ENCODE measurements at places on chromosomes 1 and 21.

DNA sequence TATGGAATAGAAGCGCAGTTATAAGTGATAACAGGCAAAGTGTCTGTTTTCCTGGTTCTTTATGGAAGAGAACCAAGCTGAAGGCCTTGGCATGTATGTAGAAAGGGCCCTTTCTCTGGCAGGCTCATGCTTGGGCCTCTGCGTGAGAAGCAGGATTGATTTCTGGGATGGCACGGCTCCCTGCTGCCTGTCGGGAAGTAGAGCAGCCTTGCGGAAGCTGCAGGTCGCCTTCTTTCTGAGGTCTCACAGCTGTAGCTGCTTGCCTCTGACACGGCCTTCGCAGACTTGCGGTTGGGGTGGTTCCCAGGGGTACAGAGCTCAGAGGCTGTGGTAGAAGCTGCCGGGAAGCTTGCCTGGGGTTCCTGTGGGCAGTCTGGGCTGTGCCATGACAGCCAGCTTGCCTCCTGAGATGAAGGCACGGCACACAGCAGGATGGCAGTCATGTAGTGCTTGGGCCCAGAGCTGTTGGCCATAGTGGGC, 39.4 kb downstream of the TRAPPC10 start:
- DNase-seq, result no peak

DNA sequence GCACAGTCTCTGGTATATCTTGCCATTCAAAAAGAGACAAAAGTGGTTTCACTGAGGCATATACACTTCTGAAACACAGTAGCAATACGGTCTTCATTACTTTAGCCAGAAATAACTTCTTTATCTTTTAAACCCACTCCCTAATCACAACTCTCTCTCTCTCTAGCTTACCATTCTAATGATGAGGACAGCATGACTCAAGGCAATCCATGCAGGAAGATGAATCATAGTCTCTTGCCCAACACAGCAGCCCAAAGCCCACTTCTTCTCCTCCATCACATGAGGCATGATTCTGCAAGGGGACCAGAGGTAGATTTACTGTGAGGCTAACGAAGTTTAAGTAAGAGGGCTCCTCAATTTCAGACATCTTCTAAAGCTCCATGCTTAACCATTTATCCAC, 285.0 kb upstream of the NR5A2 start:
- no peak for DNase-seq

- no peak for DNase-seq
These were observed at the start of gene CAPN8 for GRCh38 chr1:223665592-223666312. Gene CAPN8 (minus strand): TSS chr1:223665701. CDS start chr1:223665646, 55 bp downstream.

GRCh38 chr1:248823517-248824001, 2.2 kb downstream of the SH3BP5L start:
- no peak for DNase-seq

DNA sequence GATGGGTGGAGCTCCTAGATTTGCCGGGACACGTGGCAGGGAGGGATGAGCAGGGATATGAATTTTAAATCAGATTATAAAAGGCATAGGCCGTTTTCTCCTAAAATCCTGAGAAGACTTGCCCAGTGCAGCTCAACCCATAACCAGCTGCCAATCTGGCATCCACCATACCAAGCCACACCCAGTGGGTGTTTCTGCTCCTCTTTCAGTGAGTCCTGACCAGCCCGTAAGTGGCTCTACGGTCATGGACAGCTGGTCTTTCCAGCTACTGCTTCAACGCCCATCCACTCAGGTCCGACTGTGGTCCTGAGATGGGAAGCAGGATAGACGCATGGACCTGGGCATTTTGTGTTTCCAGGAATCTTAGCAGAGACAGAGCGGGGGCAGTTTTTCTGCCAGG, 107.2 kb downstream of the LAMC2 start:
- DNase-seq, result no peak

DNA sequence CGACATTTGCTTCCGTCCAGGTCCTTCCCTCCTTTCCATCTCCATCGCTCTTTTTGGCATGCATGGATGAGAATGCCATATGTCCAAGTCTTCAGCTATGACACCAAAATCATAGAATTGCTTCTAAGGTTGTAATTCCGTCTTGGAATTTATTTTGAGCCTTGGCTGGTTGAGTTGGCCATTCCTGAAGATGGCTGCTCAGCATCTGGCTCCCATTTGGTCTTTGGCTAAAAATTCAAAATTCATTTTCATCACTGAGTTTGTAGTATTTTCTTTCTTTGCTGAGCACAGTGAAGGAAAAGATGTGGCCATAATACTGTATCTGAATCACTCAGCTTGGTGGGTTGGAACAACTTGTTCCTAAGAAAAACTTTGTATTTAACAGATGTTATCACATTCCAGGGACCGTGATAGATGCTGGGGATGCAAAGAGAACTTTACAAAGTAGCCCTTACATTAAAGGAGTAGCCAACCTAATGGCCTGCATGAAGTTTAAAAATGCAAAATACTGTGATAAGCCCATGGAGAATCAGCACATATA, 15.6 kb downstream of the JUN start:
- no peak for DNase-seq

GRCh38 chr1:22216210-22216883, 73.5 kb upstream of the WNT4 start:
- DNase-seq, result no peak

DNA sequence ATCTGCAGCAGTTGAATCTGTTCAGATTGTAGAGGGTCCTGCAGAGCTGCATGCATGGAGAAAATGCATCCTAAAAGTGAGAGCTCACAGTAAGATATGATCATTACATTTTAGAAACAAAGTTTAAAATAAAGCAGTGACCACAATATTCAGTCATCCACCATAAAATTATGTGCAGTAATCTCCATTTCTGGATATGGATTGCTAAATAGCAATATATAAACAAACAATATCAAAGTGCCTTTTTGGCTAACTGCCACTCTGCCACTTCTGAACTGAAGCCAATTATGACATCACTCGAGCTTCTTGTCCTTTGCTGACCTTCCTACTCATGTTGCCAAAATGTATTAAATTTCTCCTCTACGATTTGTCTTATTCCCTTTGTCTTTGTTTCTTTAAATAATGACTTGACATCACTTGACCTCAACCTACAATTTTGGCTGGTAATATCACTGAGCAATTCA, 262.0 kb upstream of the CXADR start:
- no peak for DNase-seq

- DNase-seq, result no peak
These were observed 46.2 kb upstream of the SLC44A3 start for GRCh38 chr1:94773931-94774422.

- DNase-seq, result no peak
These were observed 19.0 kb downstream of the KIAA0040 start for GRCh38 chr1:175173531-175173930.

DNA sequence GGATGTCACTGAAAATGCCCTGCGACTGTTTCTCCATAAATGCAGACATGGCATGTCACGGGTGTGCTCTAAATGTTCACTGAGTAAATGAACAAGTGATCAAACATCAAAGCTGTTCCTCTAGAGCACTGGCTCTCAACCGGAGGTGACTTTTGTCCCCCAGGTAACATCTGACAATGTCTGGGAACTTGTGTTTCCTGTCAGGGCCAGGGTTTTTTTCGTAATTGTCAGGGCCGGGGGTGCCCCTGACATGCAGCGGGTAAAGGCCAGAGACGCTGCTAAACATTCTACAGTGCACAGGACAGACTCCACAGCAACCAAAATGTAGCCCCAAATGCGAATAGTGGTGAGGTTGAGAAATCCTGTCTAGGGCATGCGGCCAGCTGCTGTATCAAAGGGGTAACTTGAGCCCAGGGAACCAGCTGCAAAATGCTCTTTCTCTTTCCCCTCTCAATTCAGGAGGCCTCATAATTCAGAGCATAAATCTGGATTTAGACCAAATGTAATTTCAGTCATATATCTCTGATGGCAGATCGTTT, 2.0 kb downstream of the ALDH4A1 start:
- DNase-seq, result no peak

DNA sequence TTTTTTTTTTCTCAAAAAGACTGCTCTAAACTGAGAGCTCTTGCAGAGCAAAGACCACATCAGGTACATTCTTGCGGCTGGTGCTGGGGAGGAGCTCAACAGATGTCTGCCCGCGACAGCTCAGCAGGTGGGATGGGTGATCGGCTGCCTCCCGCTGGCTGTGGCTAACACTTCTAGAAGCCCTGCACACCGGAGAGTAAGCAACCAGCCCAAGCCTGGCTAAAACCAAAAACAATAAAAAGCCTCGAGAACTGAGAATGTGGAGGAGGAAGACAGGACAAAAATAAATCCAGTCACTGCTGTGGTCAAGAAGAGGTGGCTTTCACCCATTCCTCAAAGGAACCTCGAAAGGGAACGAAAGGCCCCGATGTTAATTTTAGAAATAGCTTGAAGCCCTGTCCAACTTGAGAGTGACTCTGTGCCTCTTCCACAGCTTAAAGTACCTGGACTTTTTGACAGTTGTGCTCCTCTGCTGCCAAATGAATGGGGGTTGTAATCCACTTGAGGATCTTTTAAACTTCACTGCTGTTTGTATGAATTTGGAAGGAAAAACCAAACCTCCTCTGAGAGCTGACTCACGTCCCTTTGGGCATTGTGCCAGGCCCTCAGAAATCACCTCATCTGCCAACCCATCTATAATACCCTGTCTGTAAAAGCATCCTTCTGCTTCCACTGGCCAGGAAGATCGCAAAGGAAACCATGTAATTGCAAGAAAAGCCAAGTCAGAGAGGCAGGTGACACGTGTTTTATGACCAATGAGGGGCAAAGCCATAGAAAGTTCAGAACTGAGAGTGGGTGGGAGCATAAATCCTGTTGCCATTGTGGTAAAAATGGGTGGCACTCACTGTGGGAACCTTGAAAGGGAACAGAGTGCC, 78.6 kb downstream of the KCNN3 start:
- DNase-seq, result no peak

DNA sequence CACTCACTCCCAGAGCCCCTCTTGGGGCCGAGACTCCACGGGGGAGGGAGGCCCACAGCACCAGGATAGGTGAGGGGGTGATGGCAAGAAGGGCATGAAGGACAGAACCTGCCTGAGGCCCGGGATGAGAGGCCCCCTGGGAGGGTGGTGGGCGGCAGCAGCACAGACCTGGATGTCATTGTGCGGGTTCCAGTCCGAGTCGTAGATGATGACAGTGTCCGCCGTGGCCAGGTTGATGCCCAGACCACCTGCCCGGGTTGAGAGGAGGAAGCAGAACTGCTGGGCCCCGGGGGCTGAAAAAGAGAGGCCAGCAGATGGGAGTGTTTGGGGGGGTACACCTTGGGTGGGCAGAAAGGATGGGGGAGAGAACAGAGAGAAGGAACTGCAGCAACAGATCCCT, 50.1 kb downstream of the CHD5 start:
- no peak for DNase-seq

GRCh38 chr1:179124873-179125272, 43.0 kb downstream of the TOR3A start:
- DNase-seq, result no peak

GRCh38 chr1:246450611-246451251, 56.3 kb downstream of the SMYD3 start:
- peak; percentile 3 for DNase-seq

All from cerebellar nuclear complex (tissue), 1 donor.